Stimulated activated CD4-positive, alpha-beta T cell treated with anti-CD3 and anti-CD28 coated beads, Interleukin-12 subunit alpha, Interleukin-12 subunit beta, amount 100 ng/mL, for 24 hours (primary cell): ENCODE measurements at places on chromosomes 6 and 20.

GRCh38 chr20:61502433-61502832 is 250.4 kb downstream of the CDH4 start:
- DNase-seq, result no peak

GRCh38 chr6:132712366-132712765 is 1.5 kb downstream of the VNN1 start:
- DNase-seq, result no peak

GRCh38 chr6:170476360-170476759 is 76.7 kb downstream of the PSMB1 start:
- DNase-seq, result no peak

DNA sequence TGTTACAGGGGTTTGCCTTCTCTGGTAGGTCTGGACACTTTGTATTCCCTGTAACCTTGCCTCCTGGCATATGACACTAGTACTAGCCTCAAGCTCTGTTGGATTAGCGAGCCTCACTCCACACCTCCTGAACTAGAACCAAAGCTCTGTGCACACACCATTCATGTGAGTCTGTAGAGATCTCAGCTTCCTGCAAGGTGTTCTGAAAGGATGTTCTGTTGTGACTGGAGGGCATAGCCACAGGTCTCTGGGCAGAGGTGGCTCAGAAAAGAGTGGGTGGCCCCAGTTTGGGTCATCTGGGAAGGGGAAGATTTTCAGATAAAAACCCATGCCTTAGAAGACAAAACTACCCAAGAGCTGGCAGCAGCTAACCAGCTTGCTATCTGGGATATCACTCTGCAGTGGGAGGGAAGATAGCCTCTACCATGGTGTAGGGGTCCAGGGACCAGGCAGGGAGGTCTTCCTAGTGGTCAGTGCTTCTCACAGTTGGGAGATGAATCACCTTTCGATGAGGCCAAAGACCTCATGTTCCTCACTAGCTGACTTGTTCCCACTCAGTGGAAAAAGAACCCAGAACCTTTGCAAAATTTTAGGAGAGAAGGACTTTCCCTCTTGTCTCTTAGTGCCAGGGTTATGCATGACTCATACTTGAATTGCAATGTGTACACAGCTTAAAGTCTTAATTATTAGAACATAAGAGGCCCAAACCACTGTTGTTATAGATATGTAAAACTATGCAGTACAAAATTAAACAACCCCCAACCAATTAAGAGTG is 41.4 kb downstream of the HLA-F start:
- no peak for DNase-seq

GRCh38 chr6:157232161-157232895 is 91.0 kb downstream of the TMEM242 start:
- DNase-seq, result no peak

DNA sequence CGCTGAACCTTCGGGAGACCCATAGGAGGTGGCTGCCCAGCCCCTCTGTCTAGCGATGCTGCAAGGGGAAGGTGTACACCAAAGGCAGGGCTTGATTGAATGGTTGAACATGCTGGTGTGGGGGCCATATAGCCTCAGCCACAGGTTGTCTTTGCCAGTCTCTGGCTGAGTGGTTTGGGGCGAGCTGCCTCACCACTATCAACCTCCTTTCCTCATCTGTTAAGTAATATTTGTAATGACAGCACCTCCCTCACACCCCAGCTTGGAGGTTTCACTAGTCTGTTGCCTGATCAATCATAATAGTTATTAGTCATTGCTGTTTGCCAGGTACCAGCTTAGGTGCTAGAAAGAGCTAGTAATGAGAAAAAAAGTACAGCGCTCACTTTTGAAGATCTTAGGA is 11.8 kb upstream of the ZNF831 start:
- no peak for DNase-seq

- peak; percentile 60 for DNase-seq
Observed at GRCh38 chr6:6515691-6516607, 72.6 kb upstream of the LY86 start.

DNA sequence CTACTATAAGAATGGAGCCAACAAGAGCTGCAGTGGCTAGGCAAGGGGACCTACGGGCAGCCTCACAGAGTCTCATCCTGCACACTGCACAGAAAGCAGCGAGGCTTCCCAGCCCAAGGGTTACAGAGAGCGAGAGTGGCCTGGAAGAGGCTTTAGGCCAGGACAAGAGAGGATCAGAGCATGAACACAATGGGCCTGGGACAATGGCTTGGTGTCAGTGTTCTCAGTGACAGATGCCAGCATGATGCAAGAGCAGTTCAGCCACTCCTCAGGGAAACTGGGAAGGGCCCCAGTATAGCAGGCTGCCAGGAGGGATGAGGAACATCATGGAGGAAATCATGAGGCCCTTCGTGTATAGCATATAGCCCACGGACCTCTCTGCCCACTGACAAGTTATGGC is 108.0 kb downstream of the NUS1 start:
- DNase-seq, result no peak

DNA sequence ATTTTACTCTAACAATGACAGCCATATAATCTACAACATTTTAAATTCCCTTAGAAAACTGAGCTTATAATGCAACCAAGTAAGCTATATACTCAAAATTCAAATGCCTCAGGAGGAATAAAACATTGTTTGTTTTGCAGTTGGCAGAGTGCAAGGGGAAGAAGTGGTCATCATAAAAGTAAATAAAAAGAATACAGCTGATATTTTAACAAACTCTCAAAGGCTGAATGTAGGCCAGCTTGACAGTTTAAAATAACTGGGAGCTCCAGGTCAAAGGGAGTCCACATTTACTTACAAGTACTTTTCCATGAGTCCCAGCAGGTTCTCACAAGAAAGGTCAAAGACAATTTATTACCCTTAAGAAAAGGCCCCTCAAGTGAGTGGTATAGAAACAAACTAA is 589.8 kb downstream of the BCKDHB start:
- no peak for DNase-seq

GRCh38 chr6:18387061-18387721 is at the start of gene RNF144B:
Gene RNF144B (plus strand): TSS chr6:18387350. CDS start chr6:18399535, 12,185 bp downstream.
- DNase-seq, result peak; percentile 63

DNA sequence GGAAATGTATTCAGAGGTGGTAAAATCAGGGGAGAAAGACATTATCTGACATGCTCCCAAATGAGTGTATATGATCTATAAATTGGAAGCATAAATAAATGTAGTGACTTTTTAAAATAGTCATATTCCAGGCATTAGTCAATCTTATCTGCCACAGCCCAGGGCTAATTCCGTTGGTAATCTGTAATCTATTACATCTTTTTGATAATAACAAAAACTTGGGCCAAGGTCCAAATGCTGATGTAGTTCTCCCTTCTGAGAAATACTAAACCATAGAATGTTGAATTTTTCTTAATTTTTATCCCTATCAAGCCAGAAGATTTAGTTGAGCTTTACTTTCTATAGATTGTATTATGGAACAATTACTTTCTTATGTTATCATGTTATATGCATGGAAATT is 1279.8 kb downstream of the EPHA7 start:
- DNase-seq, result no peak

GRCh38 chr6:125932451-125932795 is 24.1 kb upstream of the HINT3 start:
- no peak for DNase-seq

GRCh38 chr6:132304891-132305305 is 96.4 kb downstream of the MOXD1 start:
- no peak for DNase-seq

- DNase-seq, result no peak
Observed at GRCh38 chr20:9588706-9589105, 74.3 kb downstream of the LAMP5 start.

DNA sequence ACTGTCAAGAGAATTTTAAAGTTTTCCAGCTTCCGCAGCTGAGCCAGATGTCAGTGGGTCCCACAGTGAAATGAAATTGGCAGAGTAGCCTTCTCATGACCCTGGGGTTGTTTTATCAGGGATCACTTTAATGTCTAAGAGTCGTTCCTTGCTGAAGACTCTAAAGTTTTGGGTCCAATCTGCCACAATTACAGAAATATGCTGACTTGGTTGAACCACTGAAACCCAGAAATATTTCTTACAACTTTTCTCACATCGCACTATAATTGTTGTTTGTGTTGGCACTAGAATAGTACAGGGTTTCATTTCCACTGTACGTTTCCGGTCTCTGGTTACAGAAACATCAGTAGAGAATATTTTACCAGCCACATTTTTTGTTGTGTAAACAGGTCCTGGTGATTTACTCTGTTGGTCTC is 109.0 kb downstream of the HMGCLL1 start:
- no peak for DNase-seq

DNA sequence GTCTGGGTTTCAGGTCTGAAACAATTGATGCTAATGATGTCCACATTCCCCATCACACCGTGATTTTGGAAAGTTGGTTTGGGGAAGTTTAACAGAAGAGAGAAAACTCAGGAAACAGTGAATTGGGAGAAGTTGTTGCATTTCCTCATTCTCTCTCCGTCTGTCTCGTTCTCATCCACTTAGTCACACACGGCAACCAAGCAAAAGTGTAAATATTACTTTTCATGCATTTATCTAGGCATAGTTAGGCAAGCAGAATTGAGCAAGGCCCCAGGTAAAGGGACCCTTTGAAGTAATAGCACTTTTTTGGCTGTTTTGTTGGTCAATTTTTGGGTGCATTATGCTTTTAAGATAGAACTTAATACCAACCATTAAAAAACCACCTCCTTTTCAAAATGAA is 137.0 kb upstream of the SULF2 start:
- no peak for DNase-seq

- no peak for DNase-seq
Observed at GRCh38 chr6:24394780-24395437, 7.8 kb upstream of the MRS2 start.

GRCh38 chr6:36699348-36699747 is 1.7 kb downstream of the RAB44 start:
- no peak for DNase-seq

DNA sequence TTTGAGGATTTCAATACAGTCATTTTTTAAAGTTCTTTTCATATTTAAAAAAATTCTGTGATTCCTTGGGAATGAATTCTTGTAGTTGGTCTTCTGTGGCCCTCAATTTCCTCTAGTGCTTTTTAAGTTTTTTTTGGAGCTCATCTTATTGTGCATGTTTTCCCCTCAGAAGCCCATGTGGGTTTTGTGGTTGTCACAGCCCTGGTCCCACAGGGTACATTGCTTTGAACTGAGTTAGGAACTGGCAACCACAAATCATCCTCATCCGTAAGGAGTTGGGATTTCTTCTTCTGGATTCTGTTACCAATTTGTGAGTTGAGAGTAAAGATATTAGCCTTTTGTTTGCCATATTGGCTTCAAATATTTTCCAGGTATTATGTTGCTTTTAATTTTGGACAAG is 89.9 kb downstream of the AKAP7 start:
- DNase-seq, result no peak

- DNase-seq, result no peak
Observed at GRCh38 chr6:134363323-134364039, 45.6 kb upstream of the SGK1 start.

DNA sequence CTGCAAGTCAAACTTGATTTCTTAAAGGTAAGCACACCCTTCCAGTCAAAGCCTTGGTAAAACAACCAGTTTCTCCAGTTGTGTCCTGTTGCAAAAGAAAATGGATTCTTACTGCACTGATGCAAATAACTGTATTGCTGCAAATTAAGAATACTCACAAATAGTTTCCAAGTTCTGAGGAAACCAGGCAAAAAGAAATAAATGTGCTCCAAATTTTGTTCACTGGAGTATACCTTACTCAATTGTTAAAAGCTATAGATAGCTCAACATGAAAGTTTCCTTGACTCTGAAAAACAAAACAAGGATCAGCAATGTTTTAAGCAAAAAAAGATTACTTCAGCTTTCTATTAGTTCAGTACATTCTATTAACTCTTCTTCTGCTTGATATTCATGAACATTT is 75.2 kb downstream of the SLC16A10 start:
- no peak for DNase-seq

GRCh38 chr6:80531681-80532619 is 425.5 kb downstream of the BCKDHB start:
- no peak for DNase-seq

DNA sequence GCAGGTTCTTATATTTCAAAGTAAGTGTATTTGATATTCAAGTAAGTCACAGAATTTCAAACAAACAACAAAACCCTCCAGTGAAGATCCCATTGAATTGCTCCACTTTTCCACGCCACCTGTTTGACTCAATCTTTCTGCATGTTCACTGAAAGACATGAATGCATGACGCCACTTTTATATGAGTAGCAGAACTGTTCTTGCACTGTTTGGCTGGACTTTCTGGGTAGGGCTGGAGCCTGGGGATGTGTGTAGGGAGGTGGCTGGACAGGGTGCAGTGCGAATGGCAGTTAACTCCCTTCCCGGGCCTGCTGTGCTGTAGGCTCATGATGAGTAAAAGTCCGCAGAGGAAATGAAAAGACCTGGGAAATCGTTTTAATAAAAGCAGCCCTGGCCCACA is 39.7 kb downstream of the IL20RA start:
- DNase-seq, result no peak

DNA sequence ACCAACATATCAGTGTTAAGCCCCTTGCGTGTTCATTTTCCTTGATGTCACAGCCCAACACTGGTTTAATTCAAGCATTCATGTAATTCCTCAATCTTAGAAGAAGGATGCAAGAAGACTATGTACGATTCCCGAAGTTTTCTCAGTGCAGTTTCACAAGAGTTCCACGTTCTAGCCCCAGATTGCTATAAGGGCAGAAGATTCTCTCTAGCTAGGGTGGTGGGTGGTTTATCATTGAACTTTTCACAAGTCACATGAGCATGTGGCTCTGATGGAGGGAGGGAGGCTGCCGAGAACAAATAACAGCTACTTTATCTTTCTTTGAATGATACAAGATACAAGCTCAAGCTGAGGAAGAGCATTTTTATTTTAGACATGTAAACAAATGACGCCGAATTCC is 71.9 kb upstream of the NHSL1 start:
- no peak for DNase-seq

- DNase-seq, result no peak
Observed at GRCh38 chr6:72825315-72825911, 203.5 kb downstream of the KCNQ5 start.

DNA sequence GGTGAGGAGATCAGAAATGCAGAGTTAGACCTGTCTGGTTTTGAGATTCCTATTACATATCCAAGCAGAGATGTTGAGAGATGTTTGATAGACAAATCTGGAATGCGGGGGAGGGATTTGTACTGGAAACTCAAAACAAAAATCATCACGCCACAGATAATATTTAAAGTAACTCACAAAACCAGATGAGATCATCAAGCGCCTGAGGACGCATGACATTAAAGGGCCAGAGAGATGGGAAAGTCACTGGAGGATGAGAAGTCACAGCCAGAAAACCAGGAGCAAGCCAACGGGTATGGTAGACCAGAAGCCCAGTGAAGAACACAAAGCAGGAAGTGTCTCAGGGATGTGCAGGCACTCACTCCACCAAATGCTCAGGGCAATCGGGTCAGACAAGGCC is 87.7 kb downstream of the DLL1 start:
- DNase-seq, result no peak
